ENCODE measurements at places on chromosomes 7 and 10.

GRCh38 chr10:128178302-128178958, 52.2 kb upstream of the MKI67 start:
- DNase-seq: peak; percentile 19

DNA sequence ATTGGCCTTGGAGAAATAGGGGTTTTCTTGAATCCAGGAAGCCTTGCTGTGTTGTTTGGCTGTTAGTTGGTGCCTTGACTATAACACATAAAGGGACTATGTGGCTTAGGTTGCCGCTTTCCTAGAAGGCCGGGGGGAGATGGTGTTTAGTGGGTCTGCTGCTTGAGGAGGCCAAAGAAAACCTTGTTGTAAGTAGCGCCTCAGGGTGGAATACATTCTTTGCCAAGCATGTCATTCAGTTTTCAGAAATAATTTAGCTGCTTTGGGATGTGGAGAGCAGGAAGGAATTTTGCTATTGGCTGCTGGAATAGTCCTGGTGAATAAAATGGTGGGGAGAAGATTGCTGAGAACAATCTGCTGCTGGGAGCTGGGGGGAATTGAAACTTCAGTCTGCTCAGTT, 132.9 kb upstream of the WNT16 start:
- no peak for DNase-seq

DNA sequence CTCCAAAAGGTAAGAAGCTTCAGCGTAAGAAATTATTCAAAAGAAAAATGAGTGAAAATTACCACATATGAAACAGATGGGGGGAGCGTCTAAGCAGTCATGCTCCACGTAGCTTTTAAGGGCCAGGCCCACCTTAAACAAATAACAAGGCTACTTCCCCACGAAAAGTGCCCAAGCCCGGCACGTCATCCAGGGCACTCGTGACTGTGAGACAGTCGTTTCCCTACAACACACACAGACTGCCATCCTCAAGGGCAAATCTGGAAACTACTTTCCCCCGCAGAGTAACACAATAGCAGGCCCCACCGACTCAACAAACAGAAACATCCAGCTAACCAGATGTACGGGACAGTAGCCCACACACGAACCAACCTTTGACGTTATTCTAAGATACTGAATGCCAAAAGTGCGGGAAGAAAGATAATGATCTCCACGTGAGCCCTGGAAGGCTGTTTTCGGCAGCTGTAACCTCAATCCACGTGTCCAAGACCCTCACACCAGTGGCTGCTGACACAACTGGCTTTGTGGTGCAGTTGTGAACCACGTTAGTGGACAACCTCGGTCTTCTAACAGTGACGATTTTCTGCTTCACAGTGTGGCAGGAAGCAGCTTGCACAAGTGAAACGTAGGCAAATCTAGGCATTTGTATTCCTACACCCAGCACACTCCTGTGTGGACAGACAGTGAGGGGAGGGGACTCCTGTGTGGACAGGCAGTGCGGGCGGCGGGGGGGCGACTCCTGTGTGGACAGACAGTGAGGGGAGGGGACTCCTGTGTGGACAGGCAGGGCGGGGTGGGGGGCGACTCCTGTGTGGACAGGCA, 251.7 kb downstream of the ZMYND11 start:
- DNase-seq: no peak

- DNase-seq: no peak
Measured at GRCh38 chr10:93098816-93099215, 25.1 kb downstream of the CYP26A1 start.

- DNase-seq: peak; percentile 34
Measured at GRCh38 chr7:158973440-158973839, 117.1 kb downstream of the DYNC2I1 start.

GRCh38 chr7:111390000-111390399, 172.3 kb downstream of the IMMP2L start:
- DNase-seq: no peak

DNA sequence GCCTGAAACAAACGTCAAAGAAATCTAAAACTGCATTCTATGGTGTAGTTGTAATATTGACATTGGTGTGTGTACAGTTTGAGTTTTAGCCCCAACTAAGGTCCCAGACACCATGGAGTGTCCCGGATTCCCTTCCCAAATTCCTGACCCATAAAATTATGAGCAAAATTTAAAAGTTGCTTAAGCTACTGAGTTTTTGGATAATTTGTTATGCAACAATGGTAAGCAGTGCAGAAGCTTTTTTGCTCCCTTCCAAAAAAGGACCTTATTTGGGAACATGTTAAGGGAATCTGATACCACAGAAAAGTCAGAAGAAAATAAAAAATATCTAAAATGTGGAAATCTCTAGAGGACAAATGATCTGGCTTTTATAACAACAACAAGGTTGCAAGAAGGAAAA, 63.3 kb upstream of the KMT2E start:
- no peak for DNase-seq

GRCh38 chr10:126504063-126504760, 115.9 kb upstream of the ADAM12 start:
- DNase-seq: peak; percentile 46

DNA sequence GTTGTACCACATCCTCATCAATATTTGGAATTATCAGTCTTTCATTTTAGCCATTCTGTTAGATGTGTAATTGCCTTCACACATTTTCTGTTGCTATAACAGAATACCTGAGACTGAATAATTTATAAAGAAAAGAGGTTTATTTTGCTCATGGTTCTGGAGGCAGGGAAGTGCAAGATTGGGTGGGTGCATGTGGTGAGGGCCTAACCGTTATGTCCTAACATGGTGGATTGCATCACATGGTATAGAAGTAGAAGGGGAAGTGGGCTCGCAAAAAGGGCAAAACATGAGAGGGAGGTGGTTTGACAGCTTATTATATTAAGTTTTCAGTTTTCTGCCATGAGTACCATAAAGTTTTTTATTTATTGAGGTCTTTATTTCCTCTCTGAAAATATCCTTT, 452.0 kb downstream of the ARL4A start:
- no peak for DNase-seq

DNA sequence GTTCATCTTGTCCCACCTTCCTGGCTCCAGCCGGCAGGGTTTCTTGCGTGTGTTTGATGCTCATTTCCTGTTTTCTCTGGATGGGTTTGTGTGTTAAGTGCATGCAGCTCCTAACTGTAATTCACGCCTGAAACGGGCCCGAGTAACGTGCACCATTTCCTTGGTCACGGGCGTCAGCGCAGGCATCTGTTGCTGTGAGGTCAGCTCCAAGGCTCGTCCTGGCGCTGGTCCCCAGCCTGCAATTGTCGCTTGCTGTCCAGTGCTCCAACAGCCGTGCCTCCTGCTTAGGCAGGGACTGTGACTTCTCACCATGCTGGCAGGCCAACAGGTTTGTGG, 201.1 kb downstream of the GLRX3 start:
- no peak for DNase-seq

DNA sequence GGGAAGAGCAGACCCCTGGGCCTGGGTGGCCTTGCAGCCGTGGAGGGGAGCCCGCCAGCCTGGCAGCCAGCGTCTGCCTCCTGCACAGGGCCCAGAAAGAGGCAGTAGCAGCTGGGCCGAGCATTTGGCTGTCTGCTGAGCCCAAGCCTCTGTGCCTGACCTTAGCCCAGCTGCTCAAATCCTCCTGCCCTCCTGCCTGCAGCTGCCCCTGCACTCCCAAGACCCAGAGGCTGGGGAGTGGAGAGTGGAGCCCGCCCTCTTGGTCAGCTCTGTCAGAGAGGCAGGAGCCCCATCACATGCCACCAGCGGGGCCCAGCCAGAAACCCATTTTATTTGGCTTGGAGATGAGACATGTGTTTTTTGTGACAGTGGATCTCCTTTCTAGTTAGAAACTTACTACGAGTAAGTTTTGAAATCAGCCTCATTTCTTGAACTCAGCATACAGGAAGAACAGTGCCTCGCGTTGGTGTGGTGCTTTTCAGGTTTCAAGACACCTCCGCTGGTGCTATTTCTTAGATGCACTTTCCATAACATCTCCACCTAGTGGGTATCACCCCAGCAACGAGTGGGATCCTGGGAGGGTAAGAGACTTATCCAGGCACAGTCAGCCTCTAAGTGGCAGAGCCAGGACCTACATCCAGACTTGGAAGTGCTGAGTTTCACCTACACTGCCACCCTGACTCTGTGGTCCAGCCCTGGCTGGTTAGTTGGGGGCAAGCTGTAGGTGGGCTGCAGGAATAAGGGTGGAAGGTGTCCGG, 477.1 kb downstream of the RPS24 start:
- DNase-seq: no peak

- no peak for DNase-seq
Measured at GRCh38 chr10:132220061-132220460, 33.3 kb downstream of the DPYSL4 start.

DNA sequence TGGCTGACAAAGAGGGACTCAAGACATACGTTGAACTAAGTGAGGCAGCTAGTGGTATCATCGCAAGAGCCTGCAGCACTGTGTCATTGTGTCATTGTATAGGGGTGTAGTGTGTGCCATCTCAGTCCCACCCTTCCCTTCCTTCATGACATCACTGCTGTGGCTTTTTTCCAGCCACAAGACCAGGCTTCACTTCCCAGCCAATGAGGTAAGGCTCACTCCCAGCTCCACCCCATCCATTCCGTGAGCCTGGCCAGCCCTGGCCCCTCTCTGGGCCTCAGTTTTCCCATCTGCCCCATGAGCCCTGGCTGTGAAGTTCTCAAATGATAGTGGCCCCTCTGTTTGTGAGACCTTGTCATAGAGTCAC, 134.3 kb upstream of the ZMIZ1 start:
- no peak for DNase-seq

GRCh38 chr7:27106181-27106900, 3.9 kb upstream of the HOXA2 start:
- no peak for DNase-seq

All from hematopoietic multipotent progenitor cell treated with erythropoietin and hydrocortisone succinate and interleukin-3 and kit ligand, for 8 days (in vitro differentiated cells).